ENCODE measurements at places on chromosomes 13 and 19.

DNA sequence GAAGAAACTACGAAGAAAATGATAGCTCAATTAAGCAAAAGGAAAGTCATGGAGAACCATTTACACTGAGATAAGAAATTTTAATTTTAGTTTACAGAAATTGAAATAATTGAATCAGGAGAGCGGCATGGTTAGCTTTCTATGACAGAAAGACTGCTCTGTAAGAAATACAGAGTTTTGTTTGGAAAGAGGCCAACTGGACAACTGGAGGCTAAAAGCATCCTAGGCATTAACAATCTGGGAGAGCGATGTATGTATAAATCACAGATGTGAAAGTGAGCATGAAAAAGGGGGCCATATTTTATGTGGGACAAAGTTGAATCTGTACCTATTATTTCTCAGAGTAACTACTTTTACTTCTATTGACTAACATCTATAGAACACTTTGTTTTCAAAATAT is 1608.8 kb upstream of the PCDH20 start:
- no peak for DNase-seq

DNA sequence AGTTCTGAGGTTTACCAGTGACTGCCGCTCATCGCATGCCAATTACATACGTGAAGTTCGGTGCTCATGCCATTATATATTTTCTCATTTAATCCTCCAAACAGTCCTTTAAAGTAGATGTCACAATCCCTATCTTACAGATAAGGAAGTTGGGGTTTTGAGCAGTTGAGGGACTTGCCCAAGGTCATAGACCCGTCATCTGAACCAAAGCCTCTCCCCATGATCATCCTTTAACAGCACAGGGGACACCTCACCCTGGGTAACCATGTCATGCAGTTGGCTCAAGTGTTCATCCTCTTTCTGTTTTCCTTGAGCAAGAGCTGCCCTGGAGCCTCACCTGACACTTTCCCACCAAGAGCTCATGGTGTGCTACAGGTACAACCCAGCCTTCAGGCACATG is 69.1 kb downstream of the HSPH1 start:
- DNase-seq: no peak

DNA sequence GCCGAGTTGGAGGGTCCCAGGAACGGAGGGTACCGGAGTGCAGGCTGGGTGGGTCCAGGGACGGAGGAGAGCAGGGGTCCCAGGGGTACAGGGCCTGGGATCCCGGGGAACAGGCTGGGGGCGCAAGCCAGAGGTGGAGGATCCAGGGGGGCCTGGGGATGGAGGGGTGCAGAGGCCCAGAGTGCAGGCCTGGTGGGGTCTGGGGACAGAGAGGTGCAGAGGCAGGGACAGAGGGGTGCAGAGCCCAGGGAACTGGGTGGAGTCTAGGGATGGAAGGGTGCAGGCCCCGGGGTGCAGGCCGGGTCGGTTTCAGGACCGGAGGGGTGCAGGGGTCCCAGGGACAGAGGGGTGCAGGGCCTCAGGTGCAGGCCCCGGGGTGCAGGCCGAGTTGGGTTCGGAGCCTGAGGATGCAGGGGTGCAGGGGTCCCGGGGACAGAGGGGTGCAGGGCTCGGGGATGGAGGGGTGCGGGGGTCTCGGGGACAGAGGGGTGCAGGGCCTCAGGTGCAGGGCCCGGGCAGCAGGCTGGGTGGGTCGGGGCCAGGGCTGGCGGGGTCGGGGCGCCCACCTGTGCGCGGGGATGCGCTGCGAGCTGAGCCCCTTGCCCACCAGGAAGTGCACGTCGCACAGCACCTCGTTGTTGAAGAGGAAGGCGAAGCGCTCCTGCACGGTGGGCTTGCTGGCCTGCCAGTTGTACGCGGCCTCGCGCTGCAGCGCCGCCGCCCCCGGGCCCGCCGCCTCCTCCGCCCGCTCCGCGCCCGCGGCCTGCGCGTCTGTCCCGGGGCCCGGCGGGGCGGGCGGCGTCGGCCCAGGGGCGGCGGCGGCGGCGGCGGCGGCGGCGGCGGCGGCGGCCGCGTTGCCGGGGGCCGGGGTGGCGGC is 545 bp downstream of the BTBD2 start:
- no peak for DNase-seq

GRCh38 chr19:3832001-3832400 is 36.8 kb downstream of the ZFR2 start:
- no peak for DNase-seq

GRCh38 chr13:40175639-40176038 is 490.8 kb downstream of the FOXO1 start:
- DNase-seq: no peak

GRCh38 chr13:33349986-33350826 is 64.7 kb upstream of the STARD13 start:
- DNase-seq: no peak

DNA sequence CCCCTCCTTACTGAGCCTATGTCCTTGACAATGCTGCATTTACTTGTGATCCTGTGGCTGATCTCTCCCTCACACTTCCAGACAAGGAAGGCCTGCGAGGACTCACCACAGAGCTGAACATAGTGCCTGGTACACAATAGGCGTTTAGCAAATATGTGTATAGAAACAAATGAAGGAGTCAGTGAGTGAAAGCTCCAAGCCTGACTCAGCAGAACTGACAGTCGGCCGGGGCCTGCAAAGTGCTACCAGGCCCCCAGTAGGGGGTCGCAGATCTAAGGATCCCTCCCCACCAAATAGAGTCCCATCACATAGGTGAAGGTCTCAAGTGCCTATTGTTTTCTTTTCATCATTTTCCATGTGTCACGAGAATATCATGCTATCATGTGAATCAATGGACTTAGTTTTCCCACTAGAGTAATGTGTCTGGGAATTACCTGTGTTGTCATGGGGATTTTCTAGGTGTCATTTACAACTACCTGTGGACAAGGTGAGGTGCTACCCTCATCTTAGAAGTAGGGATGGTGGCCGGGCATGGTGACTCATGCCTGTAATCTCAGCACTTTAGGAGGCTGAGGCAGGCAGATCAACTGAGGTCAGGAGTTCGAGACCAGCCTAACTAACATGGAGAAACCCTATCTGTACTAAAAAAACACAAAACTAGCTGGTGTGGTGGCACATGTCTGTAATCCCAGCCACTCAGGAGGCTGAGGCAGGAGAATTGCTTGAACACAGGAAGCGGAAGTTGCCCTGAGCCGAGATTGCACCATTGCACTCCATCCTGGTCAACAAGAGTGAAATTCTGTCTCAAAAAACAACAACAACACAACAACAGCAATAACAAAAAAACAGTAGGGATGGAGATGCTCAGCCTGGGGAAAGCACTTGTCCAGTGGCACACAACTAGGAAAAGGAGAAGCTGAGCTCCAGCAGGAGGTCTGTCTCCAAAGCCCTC is 50.3 kb upstream of the CYP2A7 start:
- DNase-seq: no peak

GRCh38 chr19:49688531-49689132 is 762 bp upstream of the ADM5 start:
- DNase-seq: no peak

- no peak for DNase-seq
These were observed 12.0 kb downstream of the ZSWIM9 start for GRCh38 chr19:48182434-48182833.

Data from stimulated activated CD4-positive, alpha-beta T cell treated with anti-CD3 and anti-CD28 coated beads, Interleukin-4, amount 100 ng/mL, for 24 hours (primary cell).